Suprapubic skin (tissue), 4 donors: ENCODE measurements at places on chromosomes 5 and 9.
A peak's percentile ranks its signal among the peaks of the same experiment; 100 is the strongest.

- H3K4me3 ChIP-seq: no peak overlapping the region
- no peaks in the 10 kb centered on the region for H3K36me3 ChIP-seq
- H3K27ac ChIP-seq: no peak overlapping the region
Measured at GRCh38 chr5:166957782-166958181, 1333.7 kb upstream of the WWC1 start.

- DNase-seq: no peak
- H3K27ac ChIP-seq: no peak overlapping the region
- H3K27me3 ChIP-seq: peaks cover 71% of the 10 kb centered on the region
- H3K36me3 ChIP-seq: no peaks in the 10 kb centered on the region
- H3K4me3 ChIP-seq: peak overlapping the region; percentile 42
- H3K4me1 ChIP-seq: peaks cover 12% of the 10 kb centered on the region
Measured at GRCh38 chr5:171336521-171337209, 27.6 kb downstream of the TLX3 start.

- peaks cover 7% of the 10 kb centered on the region for H3K4me1 ChIP-seq
- no peak for DNase-seq
- H3K4me3 ChIP-seq: no peak overlapping the region
- H3K36me3 ChIP-seq: no peaks in the 10 kb centered on the region
- H3K27me3 ChIP-seq: no peaks in the 10 kb centered on the region
Measured at GRCh38 chr5:4374866-4375265, 765.3 kb upstream of the ADAMTS16 start.

DNA sequence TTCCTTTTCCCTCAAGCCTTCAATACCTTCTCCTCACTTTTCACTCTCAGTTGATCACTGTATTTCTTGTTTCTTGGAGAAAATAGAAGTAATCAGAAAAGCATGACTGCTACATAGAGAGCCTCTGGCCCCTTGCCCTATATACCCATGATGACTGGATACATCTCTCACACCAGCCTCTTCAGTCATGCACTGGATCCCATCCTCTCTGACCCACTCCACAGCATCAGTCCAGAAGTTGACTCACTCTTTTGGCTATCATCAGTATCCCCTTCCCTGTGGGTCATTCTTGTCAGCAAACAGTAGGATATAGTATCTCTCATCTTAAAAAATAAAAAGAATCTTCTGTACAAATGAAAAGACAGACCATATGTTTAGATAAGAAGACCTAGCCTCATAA lies 32.9 kb downstream of the PTCD2 start:
- H3K27me3 ChIP-seq: no peaks in the 10 kb centered on the region
- no peak overlapping the region for H3K4me3 ChIP-seq
- peaks cover 1% of the 10 kb centered on the region for H3K36me3 ChIP-seq
- H3K27ac ChIP-seq: no peak overlapping the region
- no peaks in the 10 kb centered on the region for H3K4me1 ChIP-seq
- no peak for DNase-seq

- no peaks in the 10 kb centered on the region for H3K27me3 ChIP-seq
- peaks cover 44% of the 10 kb centered on the region for H3K4me1 ChIP-seq
- H3K27ac ChIP-seq: peak overlapping the region; percentile 85
- no peak for DNase-seq
- no peak overlapping the region for H3K4me3 ChIP-seq
- no peaks in the 10 kb centered on the region for H3K36me3 ChIP-seq
Measured at GRCh38 chr9:107751567-107752210, 262.1 kb upstream of the KLF4 start.

- H3K27ac ChIP-seq: no peak overlapping the region
- no peaks in the 10 kb centered on the region for H3K36me3 ChIP-seq
- no peaks in the 10 kb centered on the region for H3K27me3 ChIP-seq
Measured at GRCh38 chr9:108040783-108041182, 551.2 kb upstream of the KLF4 start.

DNA sequence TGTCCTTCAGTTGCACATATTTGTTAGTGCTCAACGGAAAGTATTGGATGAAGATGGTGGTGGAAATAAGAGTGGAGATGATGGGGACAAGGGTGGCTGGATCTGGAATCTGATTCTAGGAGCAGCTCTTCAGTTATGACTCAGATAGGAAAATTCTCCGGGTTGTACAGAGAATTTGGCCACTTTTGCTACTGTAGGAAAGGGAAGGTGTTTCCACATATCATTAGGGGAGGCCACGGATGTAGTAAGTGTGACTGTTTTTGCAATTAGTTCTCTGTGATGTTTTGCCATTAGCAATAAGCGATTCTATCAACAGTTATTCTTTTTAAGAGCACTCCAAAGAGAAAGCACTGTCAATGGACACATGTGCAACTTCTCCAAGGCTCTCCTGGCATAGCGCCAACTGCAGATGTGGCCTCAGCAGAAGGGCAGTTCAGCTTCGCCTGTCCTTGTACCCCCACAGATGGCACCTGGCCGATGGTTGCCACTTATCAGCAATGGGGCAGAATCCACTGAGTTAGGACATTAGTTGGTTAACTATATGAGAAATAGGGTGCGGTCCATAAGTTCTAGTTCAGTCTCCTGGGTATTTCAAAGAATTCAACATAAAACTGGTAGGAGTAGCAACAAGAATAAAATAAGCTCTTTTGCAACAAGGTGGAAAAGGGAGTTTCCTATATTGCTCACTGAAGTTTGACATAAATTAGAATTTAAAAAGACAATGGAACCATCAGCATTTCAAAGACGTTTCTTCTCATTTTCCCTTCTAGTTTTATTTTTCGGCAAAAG lies 96.3 kb downstream of the ARSB start:
- peaks cover 5% of the 10 kb centered on the region for H3K4me1 ChIP-seq
- no peak overlapping the region for H3K4me3 ChIP-seq
- no peak overlapping the region for H3K27ac ChIP-seq
- H3K27me3 ChIP-seq: no peaks in the 10 kb centered on the region
- no peaks in the 10 kb centered on the region for H3K36me3 ChIP-seq
